Glutamatergic neuron (in vitro differentiated cells): ENCODE measurements at places on chromosomes 2 and 18.

GRCh38 chr2:54271843-54272627, 16.0 kb upstream of the TSPYL6 start:
- no peak for DNase-seq

- no peak for DNase-seq
Measured at GRCh38 chr18:8287196-8287885, 321.9 kb upstream of the RAB12 start.

DNA sequence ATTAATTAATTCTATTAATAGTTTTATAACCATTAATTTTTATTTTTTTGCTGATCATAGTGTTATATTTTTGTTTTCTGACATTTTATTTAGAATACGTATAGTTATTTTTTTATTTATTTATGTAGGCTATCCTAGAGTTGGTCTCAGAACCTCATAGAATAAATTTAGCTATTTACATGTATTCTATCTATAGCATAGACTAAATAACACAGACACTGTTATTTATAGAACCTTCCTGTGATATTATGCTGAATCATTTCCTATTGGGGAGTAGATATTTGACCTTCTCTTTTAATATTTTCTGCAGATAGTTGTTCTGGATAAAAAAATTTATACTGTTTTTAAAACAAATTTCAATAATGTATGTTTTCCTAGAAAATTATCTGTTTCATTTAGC, 20.2 kb downstream of the ARHGEF33 start:
- no peak for DNase-seq

DNA sequence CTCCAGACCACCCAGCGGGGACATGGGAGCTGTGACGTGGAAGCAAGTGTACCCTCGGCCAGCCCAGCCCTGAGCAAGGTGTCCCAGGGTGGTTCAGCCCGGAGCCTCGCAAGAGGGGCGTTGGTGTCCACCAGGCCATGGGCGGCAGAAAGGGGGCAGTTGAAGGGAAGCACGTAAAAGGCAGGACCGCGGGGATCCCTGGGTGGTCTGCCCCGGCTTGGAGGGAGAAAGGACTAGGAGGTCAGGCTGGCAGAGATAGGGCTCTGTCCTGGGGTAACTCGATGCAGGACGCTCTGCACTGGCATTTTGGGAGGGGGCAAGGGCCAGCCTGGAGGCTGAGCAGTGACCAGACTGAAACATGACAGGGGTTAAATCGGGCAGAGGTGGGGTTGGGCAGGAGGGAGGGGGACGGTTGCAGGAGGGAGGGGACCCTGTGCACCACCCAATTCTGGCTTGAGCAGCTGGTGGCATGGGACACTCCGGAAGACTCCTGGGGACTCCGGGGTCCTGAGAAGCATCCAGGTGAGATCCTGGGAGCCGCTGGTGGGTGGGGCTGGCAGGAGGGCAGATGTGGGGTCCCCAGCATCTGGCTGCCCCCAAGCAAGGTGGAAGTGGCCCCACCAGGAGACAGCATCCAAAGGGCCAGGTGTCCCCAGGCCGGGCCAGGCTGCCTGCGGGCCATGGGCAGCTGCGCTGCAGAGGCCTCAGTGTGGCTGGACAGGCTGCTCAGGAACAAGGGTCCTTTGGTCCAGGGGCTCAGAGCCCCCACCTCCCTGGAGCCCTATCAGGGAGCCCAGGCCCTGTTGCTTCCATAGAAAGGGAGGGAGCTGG, 46.8 kb upstream of the GPC1 start:
- peak; percentile 9 for DNase-seq

DNA sequence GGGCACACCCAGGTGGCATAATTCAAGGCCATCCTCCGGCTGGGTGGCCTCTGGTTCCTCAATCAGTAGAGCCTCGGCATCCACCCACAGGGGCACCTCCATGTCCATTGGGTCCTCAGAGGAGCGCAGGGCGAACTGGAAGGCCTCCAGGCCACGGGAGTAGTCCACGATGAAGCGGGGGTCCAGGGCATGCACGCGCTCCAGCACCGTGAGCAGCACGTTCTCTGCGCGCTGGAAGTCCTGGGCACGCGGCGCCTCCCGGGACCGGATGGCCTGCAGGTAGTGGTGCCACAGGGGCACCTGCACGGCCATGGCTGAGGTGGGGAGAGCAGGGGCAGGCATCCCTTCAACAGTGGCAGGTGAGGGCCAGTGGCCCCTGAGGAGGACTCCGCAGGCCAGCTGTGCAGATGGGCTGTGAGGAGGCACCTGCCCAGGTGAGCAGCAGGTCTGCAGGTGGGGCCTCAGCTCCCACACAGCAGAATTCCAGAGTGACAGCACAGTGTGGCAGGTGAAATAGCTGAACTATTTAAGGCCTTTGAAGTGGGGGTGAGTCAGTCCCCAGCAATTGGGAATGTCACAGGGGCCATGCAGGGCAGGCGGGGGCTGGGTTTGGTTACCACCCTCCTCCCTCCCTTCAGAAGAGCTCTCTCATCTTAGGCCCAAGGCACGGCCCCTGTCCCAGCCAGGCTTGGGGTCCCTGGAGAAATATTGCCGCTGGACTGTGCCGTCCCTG, at the start of gene MAB21L4:
MAB21L4 (minus strand) TSS at position 501 of the 733 bp plus-strand sequence; CDS start at position 342, 159 bp downstream.
- DNase-seq: no peak

- DNase-seq: no peak
Measured at GRCh38 chr2:65137197-65137775, 7.4 kb upstream of the RAB1A start.

DNA sequence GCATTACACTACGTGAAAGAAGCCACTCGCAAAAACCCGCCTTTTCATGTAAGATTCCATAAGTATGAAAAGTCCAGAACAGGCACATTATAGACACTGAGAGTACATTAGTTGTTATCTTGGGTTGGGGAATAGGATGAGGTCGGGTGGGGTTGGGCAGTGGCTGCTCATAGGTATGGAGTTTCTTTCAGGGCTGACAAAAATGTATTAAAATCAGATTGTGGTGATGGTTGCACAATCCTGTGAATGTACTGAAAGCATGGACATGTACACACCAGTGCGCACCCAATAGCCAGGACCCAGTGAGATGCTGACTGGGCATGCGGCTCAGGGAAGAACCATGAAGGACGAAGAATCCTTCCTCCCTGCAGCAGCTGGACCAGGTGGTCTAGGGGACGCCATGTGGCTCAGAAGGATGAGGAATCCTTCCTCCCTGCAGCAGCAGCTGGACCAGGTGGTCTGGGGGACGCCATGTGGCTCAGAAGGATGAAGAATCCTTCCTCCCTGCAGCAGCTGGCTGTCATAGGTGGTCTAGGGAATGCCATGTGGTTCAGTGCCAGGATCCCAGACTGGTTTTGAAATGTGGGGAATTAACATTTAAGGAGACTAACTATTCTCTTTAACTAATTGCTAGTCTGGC, 50.1 kb downstream of the MBP start:
- no peak for DNase-seq

DNA sequence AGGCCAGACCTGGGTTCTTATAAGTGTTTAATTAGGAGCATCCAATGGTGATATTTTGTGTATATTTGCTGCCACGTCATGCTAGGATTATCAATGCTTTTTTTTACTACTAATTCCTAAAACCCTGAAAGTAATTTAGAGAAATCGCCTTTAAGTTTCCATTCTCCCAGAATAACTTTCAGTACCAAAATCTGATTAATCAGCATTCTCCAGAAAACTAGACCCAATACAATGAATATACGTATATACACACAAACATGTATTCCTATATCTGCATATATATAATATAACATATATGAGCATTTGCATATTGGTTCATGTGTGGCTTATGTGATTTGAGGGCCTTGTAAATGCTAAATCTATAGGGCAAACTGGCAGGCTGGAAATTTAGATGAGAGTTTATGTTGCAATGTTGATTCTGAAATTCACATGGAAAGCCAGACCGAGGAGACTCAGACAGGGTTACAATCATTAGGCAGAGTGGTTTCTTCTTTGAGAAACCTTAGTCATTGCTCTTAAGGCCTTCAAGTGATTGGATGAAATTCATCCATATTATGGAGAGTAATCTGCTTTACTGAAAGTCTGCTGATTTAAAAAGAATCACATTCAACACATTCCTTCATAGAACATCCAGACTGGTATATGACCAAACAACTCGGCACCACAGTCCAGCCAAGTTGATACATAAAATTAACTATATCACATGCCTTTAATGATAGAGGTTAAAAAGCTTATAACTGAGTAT, 65.9 kb upstream of the RGPD4 start:
- no peak for DNase-seq

DNA sequence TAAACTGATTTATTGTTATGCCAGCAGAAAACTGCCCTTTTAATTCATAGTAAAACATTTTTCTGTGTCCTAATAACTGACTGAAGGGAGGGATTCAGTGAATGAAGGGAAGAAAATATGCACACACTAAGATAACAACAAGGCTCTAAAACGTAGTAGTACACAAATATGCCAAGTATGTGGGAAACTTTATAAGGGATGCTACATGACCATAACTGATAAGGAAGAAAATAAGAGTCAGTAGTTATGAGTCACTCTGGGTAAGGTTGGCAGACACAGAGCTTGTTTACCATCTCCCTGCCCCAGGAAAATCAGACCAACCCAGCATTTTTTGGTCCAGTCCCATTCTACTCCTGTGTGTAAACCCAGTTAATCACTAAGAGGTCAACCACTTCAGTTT, 124.2 kb downstream of the RPRM start:
- DNase-seq: no peak

GRCh38 chr2:205766779-205767359, 84.6 kb downstream of the NRP2 start:
- DNase-seq: peak; percentile 76
